ENCODE measurements at places on chromosomes 2 and 18.

DNA sequence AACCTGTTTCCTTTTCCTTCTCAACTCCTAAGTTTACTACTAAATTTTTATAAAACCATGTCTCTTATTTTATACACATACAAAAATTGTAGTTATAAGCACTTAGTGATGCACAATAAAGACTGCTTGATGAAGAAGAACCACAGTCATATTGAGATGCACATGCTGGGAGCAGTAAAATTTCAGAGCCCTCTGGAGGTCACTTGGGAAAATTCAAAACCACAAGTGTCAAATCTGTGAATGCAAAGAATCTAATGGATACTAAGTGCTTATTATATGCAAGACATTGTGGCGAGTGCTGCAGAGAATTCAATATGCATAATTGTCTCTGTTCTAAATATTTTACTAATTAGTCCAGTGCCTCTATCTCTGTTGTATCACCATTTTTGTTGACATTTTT, 180.5 kb downstream of the VWC2L start:
- DNase-seq: no peak

DNA sequence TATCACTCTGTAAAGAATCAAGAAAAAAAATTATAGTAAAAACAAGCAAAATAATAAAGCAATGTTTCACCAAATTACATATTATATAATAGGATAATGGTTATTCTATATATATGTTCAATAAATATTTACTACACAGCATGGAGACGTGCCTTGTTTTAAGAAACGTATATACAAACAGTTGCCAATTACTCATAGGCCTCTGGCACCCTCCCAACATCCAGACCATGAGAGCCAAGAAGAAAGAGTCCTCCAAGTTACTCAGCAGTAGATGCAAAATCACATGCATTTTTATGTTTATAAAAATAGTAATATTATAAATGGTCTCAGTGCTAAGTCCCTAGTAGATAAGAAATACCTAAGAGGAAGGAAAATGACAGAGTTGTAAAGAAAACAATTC, 64.8 kb downstream of the REV1 start:
- no peak for DNase-seq

DNA sequence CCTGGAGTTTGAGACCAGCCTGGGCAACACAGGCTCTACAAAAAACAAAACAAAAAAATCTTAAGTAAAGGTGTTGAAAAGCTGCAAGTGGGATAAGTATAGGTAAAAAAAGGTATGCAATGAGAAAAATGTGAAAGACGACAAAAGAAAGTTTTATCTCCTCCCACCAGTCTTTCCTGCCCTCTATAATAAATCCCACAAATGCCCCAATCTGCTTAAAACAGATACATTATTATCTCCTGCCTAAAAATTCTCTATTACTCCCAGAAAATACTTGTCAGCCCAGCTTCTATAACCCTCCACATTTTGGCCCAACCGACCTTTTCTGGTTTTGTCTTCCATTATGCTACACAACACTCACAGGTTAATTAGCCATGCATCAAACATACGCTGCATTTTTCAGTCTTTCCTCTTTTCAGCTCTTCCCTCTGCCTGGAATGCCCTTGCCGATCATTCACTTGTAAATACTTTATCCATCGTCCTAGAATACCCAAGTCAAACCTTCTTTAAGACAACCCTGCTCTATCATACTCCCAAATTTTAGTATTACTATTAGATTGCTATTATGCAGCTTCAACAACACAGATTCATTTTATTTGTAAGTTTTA, 10.8 kb downstream of the ASXL2 start:
- DNase-seq: no peak

- DNase-seq: no peak
These were observed 544 bp downstream of the DNAJC27 start for GRCh38 chr2:24971286-24971535.

DNA sequence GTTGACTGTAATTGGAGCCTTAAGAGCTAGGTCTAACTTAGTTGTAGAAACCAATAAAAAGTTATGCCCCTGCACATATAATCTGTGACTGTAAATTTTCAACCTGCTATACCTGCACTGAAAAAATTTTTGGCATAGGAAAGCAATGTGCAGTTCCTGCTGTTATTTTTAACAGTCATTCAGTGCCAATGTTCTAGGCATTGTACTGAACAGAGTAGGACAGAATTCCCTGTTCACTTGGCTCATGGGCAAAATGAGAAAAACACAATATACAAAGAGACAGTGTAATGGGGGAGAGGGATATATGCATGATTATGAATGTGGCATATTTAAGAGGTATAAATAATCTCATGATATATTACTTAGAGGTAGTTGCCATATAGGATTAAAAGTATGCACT, 458.0 kb downstream of the TGIF1 start:
- no peak for DNase-seq

DNA sequence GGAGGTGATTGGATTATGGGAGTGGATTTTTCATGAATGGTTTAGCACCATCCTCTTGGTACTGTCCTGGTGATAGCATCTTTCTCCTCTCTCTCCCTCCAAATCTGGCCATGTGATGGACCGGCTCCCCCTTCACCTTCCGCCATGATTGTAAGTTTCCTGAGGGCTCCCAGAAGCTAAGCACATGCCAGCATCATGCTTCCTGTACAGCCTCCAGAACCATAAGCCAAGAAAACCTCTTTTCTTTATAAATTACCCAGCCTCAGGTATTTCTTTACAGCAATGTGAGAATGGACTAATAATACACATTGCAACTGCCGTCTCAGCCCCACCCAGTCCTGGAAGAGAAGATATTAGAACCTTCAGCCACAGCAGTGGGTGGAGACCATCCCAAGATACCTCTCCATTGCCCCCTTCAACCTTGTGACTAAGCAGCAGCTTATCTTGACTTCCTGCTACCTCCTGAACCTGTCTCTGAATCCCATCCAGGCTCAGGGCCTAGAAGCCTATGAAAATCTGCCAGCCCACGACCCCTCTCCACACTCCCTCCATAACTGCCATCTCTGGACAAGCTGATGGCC, 81.8 kb upstream of the AGAP1 start:
- DNase-seq: no peak

GRCh38 chr2:240412211-240412861, 23.1 kb upstream of the GPC1 start:
- no peak for DNase-seq

DNA sequence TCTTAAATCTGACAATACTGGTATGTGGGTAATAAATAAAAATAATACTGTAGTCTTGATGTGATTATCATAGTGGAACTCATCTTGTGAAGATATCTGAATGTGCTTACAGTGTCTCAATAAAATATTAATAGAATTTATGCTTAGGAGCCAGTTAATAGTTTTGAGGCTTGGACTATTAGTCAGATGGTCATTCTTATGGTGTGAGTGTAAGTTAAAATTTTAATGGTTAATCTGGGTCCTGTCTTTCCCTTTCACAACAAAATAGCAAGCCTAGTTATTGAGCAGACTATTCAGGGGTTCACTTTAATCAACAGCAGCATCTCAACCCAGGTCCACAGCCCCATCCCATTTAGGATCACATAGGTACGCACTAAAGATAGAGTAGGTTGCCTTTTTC, 138.9 kb downstream of the HAUS1 start:
- DNase-seq: no peak
